ENCODE measurements at places on chromosomes 6 and 20.

DNA sequence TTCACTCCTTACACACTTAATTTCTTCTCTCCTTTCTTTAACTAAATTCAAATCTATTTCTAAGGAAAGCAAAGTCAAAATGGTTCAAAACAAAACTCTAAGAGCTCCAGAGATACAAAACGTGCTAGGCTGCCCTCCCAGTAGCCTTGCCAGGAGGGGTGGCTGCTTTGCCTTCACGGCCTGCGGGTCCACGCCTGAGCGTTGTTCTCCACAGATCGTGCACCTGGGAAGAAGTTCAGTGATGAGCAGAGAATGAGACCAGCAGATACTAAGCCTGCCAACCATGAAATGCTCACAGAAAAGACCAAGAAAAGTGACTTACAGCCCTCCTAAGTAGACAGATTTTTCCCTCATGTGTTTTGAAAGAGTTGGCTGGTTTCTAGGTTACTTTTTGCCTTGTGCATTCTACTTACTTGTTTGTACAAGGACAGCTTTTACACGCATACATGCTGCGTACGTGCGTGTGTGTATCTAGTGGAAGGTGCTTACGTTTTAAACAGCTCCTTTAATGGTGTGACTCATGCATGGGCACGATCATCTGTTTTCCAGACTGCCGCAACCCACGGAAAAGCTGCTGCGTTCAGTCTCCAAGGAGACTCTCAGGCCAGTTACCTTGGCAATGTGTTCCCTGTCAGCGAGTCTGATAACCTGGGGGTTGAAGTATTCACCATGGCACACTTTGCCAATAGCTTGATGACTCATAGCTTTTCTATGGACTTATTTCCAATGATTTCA is 32.4 kb upstream of the PBOV1 start:
- no peak for DNase-seq

DNA sequence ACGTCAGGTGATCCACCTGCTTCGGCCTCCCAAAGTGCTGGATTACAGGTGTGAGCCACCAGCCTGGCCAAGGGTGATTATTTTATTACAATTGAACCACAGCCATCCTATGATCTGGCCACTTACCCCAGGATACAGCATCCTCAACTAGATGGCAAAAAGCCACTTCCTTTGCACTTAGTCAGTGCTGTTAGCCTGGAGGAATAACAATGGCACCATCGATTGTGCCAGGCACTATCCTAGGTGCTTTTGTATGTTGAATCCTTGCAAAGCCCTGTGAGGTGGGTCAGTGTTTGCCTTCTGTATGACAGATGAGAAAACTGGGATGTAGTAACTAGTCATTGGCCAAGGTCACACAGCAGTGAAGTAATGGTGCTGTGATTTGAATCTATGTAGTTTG is 11.2 kb upstream of the TTPAL start:
- no peak for DNase-seq

GRCh38 chr6:130982135-130982534 is 80.9 kb downstream of the EPB41L2 start:
- DNase-seq: no peak

- no peak for DNase-seq
These were observed 45.1 kb upstream of the TMEM30A start for GRCh38 chr6:75329703-75330102.

All from activated CD4-positive, alpha-beta T cell treated with anti-CD3 and anti-CD28 coated beads, Interleukin-2, amount 10 ng/mL, durations not matched to agents 24 days and 14 days (primary cell).